ENCODE measurements at places on chromosomes 11 and 22. TPM values are rescaled to one million over a fixed set of nuclear protein-coding genes. Genes with fewer than 3 reads are reported as not detected.

GRCh38 chr11:40867991-40868632 lies 591.3 kb downstream of the LRRC4C start:
- no peak overlapping the region for H3K4me3 ChIP-seq
- H3K27ac ChIP-seq, result no peak overlapping the region
- no peaks in the 10 kb centered on the region for H3K4me1 ChIP-seq
- H3K36me3 ChIP-seq, result no peaks in the 10 kb centered on the region
- DNase-seq, result peak; percentile 1

GRCh38 chr11:84313830-84314359 lies 1027.7 kb upstream of the CCDC90B start:
- H3K4me3 ChIP-seq, result no peak overlapping the region
- H3K27ac ChIP-seq, result no peak overlapping the region
- DNase-seq, result no peak
- no peaks in the 10 kb centered on the region for H3K27me3 ChIP-seq
- H3K4me1 ChIP-seq, result no peaks in the 10 kb centered on the region

DNA sequence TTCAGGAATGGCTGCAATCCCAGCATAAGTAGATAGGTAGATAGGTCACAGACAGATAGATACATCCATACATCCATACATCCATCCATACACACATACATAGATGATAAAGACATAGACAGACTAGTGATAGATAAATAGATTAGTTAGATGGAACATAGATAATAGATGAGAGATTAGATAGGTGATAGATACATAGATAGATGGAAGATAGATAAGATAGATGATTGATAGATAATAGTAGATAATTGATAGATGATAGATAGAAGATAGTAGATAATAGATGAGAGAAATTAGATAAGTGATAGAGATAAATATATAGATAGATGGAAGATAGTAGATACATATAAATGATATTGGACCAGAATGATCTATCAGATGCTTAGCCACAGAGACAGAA lies 28.3 kb upstream of the LRRC55 start:
- DNase-seq, result no peak
- H3K4me3 ChIP-seq, result no peak overlapping the region
- H3K36me3 ChIP-seq, result no peaks in the 10 kb centered on the region
- no peaks in the 10 kb centered on the region for H3K27me3 ChIP-seq
- H3K4me1 ChIP-seq, result no peaks in the 10 kb centered on the region
- H3K27ac ChIP-seq, result no peak overlapping the region

DNA sequence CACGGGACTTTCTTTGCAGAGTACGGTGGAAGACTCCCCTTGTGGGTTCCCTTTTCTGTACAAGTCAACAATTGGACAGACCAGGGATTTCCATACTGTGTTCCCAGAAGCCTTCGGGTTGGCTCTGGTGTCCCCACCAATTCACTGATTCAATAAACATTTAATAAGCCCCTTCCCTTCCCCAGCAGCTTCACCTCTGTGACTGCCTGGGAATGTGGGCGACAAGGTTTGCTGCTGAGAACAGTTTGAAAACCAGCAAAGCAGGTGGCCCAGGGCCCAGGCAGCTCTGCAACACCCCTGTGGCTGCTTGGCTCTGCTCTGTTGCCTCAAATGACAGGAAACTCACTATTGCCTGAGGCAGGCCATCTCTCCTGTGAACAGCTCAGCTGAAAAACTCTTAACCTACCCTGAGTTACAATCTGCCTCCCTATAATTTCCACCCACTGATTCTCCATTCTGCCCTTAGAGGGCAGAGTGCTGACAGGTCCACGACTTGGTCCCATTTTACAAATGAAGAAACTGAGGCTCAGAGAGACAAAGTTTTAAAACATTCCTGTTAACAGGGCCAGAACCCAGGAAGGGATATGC lies 10.4 kb downstream of the ADORA2A start:
- no peak overlapping the region for H3K4me3 ChIP-seq
- no peak for DNase-seq
- no peaks in the 10 kb centered on the region for H3K27me3 ChIP-seq
- no peaks in the 10 kb centered on the region for H3K36me3 ChIP-seq
- peaks cover 32% of the 10 kb centered on the region for H3K4me1 ChIP-seq

- DNase-seq, result peak; percentile 86
- peaks cover 6% of the 10 kb centered on the region for H3K36me3 ChIP-seq
- no peaks in the 10 kb centered on the region for H3K27me3 ChIP-seq
- H3K27ac ChIP-seq, result no peak overlapping the region
Measured at GRCh38 chr11:116879800-116880625, 42.6 kb upstream of the APOA1 start.

DNA sequence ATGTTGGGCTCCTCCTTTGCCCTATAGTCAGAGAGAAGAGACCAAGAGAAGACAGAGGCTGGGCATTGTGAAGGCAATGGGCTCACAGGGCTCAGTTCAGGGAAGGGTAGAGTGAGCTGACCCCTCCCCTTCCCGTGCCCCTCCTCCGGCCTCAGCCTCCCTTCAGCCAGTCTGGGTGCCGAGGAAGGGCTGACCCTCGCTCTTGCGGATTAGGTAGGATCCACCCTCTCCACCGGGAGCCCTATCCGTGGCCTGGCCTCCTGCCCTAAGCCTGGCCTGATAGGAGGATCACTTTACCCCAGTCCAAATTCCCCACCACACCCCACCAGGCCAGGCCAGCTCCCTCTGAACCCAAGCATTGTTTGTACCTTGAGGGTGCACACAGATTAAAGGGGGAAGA lies 1.8 kb upstream of the PPP1R14B start:
- peaks cover 7% of the 10 kb centered on the region for H3K36me3 ChIP-seq
- H3K27ac ChIP-seq, result no peak overlapping the region
- H3K4me3 ChIP-seq, result no peak overlapping the region
- H3K4me1 ChIP-seq, result peaks cover 20% of the 10 kb centered on the region
- no peak for DNase-seq

DNA sequence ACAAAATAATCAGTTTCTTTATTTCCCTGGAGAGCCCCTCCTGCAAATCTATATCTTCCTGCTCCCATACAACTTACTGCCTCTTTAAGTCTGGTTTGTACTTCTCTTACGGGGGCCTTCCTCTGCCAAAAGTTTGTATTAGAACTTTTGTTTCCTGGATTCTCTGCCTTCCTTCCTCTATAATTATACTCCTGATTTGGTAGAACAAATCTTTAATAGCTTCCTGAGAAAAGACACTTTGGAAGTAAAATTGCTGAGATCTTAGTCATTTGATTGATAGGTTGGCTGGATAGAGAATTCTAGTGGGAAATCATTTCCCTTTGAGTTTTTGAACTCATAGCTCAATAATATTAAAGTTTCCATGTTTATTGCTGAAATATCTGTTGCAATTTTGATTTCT lies 499.2 kb downstream of the RAB38 start:
- no peaks in the 10 kb centered on the region for H3K4me1 ChIP-seq
- H3K36me3 ChIP-seq, result no peaks in the 10 kb centered on the region
- no peaks in the 10 kb centered on the region for H3K27me3 ChIP-seq

DNA sequence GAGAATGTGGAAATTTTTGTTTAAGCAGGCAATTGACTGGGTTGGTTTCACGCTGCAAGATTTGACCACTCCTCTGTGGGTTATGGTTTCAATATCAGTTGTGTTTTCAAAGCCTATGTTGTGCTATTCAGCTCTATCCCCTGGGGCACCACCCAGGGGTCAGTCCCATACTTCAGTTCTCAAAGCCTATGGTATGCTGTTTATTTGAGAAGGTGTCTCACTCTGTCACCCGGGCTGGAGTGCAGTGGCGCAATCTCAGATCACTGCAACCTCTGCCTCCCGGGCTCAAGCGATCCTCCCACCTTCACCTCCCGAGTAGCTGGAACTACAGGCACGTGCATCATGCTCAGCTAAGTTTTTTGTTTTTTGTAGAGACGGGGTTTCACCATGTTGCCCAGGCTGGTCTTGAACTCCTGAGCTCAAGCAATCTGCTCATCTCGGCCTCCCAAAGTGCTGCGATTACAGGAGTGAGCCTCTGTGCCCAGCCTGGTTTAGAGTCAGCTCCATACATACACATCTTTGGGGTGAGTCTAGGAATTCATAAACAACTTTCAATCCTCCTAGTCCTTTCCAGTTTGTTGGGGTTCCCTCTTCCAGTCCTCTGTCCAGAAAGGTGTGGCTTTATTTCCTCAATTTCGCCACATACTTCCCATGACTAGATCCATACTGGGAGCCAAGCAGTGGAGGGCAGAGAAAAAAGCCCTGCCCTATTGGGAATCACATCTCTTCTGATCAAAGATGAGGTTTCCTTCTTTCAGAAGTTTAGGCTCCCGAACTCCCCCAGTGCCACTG lies 35.0 kb upstream of the MAPK1 start:
- H3K4me1 ChIP-seq, result no peaks in the 10 kb centered on the region
- no peak for DNase-seq
- H3K36me3 ChIP-seq, result no peaks in the 10 kb centered on the region
- H3K27ac ChIP-seq, result no peak overlapping the region
- no peak overlapping the region for H3K4me3 ChIP-seq
- no peaks in the 10 kb centered on the region for H3K27me3 ChIP-seq

DNA sequence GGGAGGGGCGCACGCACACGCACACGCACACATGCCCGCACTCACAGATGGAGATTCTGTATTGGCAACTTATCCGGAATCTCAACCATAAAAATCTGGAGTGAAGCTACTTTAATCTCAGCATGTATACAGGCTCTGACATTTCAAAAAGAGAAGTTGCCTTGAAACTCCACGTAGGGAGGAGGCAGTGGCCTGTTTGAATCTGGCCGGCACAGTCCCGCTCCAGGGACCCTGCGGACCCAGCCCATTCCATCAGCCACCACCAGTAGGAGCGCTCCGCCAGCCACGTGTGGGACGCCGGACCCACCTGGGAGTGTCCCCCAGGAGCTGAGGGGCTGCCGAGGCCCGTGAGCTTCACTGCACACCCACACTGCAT lies 1.9 kb upstream of the SYT8 start:
- H3K4me1 ChIP-seq, result no peaks in the 10 kb centered on the region
- H3K27ac ChIP-seq, result peak overlapping the region; percentile 93
- no peaks in the 10 kb centered on the region for H3K27me3 ChIP-seq
- H3K4me3 ChIP-seq, result no peak overlapping the region

DNA sequence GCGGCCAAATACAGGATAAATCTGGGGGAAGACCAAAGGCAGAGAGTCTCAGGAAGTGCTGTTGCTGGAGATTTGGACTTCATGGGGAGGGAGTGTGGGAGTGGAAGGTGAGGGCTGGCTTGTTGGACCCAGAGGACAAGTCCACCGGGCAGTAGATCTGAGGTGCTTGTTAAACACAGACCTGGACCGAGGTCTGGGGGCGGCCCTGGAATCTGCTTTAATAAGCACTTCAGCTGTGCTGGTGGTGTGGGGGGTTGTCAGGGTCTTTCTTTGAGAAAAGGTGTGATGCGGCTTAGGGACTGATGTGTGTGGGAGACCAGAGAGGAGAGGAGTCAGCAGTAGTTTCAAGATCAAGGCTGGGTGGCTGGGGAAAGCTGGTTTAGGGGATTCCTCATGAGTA lies 4.4 kb downstream of the TRMU start:
- no peak overlapping the region for H3K4me3 ChIP-seq
- H3K27me3 ChIP-seq, result no peaks in the 10 kb centered on the region
- DNase-seq, result no peak
- H3K4me1 ChIP-seq, result peaks cover 6% of the 10 kb centered on the region
- peaks cover 40% of the 10 kb centered on the region for H3K36me3 ChIP-seq
- H3K27ac ChIP-seq, result no peak overlapping the region

DNA sequence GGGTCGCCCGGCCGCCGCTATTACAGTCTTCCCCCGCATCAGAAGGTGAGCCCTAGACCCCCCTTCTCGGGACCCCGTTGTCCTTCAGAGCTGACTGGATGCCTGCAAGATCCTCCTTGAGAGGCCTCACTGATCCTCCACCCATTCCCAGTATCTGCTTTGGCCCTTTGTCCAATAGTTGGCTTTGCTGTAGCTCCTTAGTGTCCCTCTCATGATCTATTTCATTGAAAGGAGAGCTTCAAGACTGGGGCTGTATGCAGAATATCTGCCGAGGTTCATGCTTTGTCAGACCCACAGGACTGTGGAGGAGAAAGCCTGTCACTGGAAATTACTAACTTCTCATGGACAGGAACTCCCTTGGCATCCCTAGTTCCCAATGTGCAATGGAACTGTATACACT lies 499 bp downstream of the DLAT start:
- H3K27ac ChIP-seq, result peak overlapping the region; percentile 84
- H3K4me3 ChIP-seq, result peak overlapping the region; percentile 73
- peaks cover 20% of the 10 kb centered on the region for H3K36me3 ChIP-seq

GRCh38 chr11:44454666-44455065 lies 110.8 kb upstream of the CD82 start:
- H3K27me3 ChIP-seq, result no peaks in the 10 kb centered on the region
- H3K4me1 ChIP-seq, result no peaks in the 10 kb centered on the region
- no peak overlapping the region for H3K4me3 ChIP-seq
- DNase-seq, result no peak

GRCh38 chr11:66987158-66987620 lies 12.1 kb downstream of the C11orf86 start:
- DNase-seq, result no peak
- no peaks in the 10 kb centered on the region for H3K27me3 ChIP-seq
- H3K27ac ChIP-seq, result no peak overlapping the region
- no peak overlapping the region for H3K4me3 ChIP-seq
- H3K36me3 ChIP-seq, result no peaks in the 10 kb centered on the region
- no peaks in the 10 kb centered on the region for H3K4me1 ChIP-seq

GRCh38 chr11:131824771-131825170 lies 454.4 kb downstream of the NTM start:
- no peaks in the 10 kb centered on the region for H3K36me3 ChIP-seq
- DNase-seq, result peak; percentile 88
- H3K4me3 ChIP-seq, result no peak overlapping the region

- no peaks in the 10 kb centered on the region for H3K27me3 ChIP-seq
- no peak for DNase-seq
- H3K27ac ChIP-seq, result no peak overlapping the region
- no peaks in the 10 kb centered on the region for H3K36me3 ChIP-seq
- no peaks in the 10 kb centered on the region for H3K4me1 ChIP-seq
Measured at GRCh38 chr11:50278756-50279155, 246.1 kb downstream of the OR4C45 start.

DNA sequence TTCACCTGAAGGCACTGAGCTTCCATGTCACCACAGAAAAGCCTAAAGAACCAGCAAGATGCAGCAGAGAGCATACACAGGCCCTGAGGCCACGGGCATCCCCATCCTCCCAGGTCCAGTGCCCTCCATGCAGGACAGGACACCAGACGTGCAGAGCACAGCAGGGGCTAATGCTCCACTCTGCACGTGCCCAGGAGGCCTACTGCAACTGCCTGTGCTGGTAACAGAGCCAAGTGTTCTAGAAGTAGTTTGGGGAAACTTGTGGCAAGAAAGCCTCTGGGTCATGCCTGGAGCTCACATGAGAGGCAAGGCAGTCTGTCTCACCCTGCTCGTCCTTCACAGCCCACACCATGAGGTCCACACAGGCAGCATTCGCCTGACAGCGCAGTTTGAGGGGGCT lies 30.7 kb downstream of the SERPIND1 start:
- peaks cover 27% of the 10 kb centered on the region for H3K36me3 ChIP-seq
- no peaks in the 10 kb centered on the region for H3K4me1 ChIP-seq
- H3K27ac ChIP-seq, result no peak overlapping the region
- no peaks in the 10 kb centered on the region for H3K27me3 ChIP-seq

The NNMT gene
- 414 TPM for polyA plus RNA-seq

The LMNTD2 gene
- polyA plus RNA-seq, result 2.3 TPM

The SHISAL1 gene
- 0.19 TPM for polyA plus RNA-seq

The TTC28 gene
- polyA plus RNA-seq, result 4.7 TPM

The PRCP gene
- 45.9 TPM for polyA plus RNA-seq

The NAT10 gene
- polyA plus RNA-seq, result 24.2 TPM

The C1QTNF5 gene
- 34.9 TPM for polyA plus RNA-seq

The C11orf42 gene
- not detected for polyA plus RNA-seq

The TST gene
- 49.8 TPM for polyA plus RNA-seq

The CEP126 gene
- polyA plus RNA-seq, result 1.7 TPM

The ARVCF gene
- polyA plus RNA-seq, result 10.0 TPM

The C11orf86 gene
- polyA plus RNA-seq, result not detected
